ENCODE measurements at places on chromosomes 12 and 14.
A peak's percentile ranks its signal among the peaks of the same experiment; 100 is the strongest.

DNA sequence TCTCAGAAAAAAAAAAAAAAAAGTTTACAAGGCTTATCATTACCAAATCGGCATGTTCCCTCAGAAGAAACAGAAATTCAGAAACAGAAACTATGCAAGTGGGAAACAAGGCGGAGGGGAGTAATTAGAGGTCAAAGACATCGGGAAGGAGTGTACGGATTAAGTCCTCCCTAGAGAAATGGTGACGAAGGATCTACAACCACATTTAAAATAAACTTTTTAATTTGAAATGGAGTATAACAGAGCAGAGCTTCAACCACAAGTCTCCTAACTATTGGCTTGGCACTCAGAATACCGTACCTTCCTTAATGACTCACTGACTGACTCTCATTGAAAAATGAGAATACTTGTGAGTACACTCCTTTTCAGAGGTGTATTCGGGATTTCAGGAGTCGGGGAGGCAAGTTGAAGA lies 908 bp downstream of the ENTPD5 start:
- no peak for DNase-seq

DNA sequence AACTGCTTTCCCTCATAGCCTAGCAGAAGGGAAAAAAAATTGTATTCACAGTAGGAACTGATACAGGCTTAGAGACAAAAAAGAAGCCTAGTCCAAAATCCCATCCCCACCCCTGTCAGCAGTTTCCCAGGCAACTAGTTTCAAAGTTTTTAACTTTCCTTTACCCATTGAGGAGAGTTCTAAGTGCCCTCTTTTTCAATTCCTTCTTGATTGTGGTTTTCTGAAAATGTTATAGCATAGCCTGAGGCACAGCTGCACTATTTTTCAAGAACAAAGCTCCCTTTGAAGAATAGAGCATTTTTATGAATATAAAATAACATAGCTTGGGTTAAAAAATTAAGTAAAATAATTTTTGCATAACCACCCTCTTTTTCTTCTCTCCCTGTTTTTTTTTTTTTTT lies 81.6 kb downstream of the IPO8 start:
- DNase-seq: no peak

DNA sequence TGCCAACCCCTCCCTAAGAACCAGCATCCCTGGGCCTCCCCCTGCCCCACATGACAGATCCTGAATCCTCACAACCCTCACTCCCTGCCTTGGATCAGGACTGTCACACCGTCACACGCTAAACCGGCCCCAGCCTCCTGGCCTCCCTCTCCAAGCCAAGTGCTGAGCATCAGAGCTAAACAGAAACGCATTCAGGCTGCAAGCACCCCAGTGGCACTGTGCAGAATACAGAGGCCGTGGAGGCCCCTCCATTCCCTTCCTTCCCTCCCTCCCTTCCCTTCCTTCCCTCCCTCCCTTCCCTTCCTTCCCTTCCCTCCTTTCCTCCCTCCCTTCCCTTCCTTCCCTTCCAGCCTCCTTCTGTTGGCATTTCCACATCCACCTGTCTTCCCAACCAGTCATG lies 12.6 kb downstream of the POLE start:
- no peak for DNase-seq

GRCh38 chr12:34350092-34351041 lies 328.1 kb downstream of the ALG10 start:
- DNase-seq: no peak

- DNase-seq: no peak
Measured at GRCh38 chr12:89213139-89213538, 139.2 kb downstream of the DUSP6 start.

GRCh38 chr12:19799216-19799615 lies 359.9 kb downstream of the AEBP2 start:
- DNase-seq: no peak

- peak; percentile 1 for DNase-seq
Measured at GRCh38 chr12:70919597-70920035, 922 bp downstream of the PTPRR start.

GRCh38 chr12:51941011-51941581 lies 10.4 kb upstream of the ACVR1B start:
- DNase-seq: no peak

All from KG1 (cell line).